ENCODE measurements at places on chromosomes 3 and 15. TPM values are rescaled to one million over a fixed set of nuclear protein-coding genes. Genes with fewer than 3 reads are reported as not detected.

DNA sequence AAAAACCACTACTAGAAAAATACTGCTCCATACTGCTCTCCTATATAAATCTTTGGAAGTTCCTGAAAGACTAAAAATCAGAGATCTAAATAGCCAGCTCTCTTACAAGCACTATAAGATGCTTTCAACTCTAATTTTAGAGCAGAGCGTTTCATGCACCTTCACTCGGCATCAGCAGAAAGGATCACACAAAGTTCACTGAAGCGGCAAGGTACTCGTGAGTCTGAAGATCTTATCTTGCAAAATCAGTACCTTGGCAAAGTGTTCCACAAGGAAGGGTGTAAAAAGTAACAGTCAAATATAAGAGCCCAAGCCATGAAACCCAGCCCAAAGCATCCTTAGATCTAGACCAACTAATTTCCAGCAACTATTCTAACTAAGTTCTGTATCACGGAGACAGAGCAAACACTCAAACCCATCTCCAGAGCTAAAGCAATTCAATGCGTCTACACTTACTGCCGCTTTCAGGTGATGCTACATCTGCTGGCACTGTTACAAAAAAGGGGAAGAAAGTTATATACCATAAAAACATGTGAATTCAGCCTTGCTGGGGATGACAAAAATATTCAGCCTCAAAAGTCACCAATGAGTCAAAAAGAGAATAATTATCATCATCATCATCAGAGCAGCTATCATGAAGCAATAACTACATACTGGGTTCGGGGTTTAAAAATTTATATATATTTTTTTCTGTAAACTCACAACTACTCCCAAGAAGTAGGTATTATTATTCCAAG lies 16.3 kb downstream of the VPS39 start:
- no peak for DNase-seq

GRCh38 chr3:122538956-122539490 lies 24.3 kb upstream of the KPNA1 start:
- DNase-seq: no peak

DNA sequence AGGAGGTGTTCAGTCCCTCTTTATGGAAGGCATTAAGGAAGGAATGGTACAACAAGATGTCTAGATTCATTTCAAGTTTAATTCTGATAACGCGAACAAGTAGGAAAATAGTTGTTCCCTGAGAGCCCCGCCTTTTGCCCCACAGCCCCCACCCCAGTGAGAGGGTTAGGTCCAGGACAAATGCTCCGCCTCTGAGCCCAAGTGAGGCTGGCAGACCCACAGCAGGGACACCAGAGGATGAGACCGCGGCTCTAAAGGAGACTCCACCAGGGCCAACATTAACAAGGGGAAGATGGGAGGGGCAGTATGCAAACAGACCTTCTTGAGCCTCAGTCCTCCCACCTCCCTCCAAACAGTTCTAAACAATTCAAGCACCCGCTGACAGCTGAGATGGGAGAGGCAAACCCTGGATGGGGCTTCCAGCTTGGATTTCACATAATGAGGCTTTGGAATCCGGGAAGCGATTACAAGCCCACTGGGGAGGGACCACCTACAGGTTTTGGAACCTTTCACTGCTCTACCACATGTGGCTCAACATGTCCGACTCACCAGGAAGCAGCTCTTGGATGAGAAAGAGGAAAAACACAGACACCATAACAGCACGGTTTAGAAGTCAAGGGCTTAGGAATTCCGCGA lies 42.9 kb upstream of the IREB2 start:
- peak; percentile 53 for DNase-seq

TMA7 gene
- total RNA-seq: 345 TPM

- DNase-seq: peak; percentile 61
Measured at GRCh38 chr15:59420986-59421618, 16.9 kb upstream of the FAM81A start.

GRCh38 chr3:168250415-168250861 lies 154.7 kb upstream of the GOLIM4 start:
- DNase-seq: no peak

GPR149 gene
- 0.44 TPM for total RNA-seq

CA12 gene
- 9.5 TPM for total RNA-seq

DNA sequence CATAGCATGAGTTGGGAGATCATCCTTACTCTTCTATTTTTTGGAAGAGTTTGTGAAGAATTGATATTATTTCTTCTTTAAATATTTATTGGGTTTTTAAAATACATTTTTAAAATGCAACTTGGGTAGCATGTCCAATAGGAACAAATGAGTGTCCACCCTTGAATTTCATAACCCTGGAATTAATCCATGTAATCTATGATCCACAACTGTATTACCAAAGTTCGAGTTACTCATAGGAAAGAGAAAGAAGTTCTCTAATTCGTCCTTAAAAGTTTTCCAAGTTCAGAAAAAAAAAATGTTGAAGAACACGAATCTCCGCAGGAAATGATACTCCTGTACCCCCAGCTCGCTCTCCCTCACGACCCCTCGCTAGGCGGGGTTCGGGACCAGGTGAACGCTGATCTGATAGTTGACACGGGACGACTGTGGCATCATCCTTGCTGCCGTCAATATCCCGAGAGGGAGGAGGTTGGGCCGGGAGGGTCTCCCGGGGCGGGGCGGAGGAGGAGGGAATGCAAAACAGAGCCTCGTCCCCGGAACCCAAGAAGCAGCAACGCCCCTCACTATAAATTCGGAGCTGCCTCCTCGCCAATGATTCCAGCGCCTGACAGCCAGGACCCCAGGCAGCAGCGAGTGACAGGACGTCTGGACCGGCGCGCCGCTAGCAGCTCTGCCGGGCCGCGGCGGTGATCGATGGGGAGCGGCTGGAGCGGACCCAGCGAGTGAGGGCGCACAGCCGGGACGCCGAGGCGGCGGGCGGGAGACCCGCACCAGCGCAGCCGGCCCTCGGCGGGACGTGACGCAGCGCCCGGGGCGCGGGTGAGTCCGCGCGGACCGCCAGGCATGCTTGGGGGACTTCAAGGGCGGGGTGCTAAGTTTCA lies at the start of gene AGTR1:
TSS of gene AGTR1 (plus strand) at position 598 of the 884 bp plus-strand sequence. CDS start 43,133 bp downstream, outside the sequence.
- DNase-seq: peak; percentile 48

ACAN gene
- 0.16 TPM for total RNA-seq

- DNase-seq: no peak
Measured at GRCh38 chr3:152321955-152322377, 53.2 kb downstream of the MBNL1 start.

DNA sequence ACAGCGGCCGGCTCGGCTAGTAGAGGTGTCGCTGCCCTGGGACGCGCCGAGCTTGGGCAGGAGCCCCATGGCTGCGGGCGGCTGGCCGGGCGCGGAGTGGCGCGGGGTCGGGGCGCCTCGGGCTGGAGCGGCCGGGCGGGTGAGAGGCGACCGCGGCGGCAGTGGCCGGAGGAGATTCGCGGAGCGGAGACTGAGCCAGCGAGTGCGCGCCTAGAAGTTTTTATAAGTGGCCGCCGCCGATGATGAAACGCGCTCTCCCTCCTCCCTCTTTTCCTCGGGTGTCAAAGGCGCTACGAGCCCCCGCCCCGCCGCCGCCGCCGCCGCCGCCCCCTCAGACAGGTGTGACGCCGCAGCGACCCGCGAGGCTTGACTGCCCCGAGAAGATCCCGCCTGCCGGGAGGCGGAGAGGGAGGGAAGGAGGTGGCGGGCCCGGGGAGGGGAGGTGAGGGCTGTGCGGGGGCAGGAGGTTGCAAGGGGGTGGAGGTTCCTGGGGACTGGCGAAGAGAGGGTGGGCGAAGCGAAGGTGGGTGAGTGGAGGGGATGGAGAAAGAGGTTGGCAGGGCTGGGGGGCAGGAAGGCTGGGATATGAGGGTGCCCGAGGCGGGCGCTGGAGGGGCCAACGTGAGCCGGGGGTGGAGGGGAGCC lies at the start of gene SLCO2A1:
TSS of gene SLCO2A1 (minus strand) at position 192 of the 645 bp plus-strand sequence. CDS start at position 69, 123 bp downstream.
- peak; percentile 81 for DNase-seq

- DNase-seq: no peak
Measured at GRCh38 chr15:35043373-35044095, 41.6 kb downstream of the NANOGP8 start.

- peak; percentile 5 for DNase-seq
Measured at GRCh38 chr3:2090095-2090911, 8.4 kb upstream of the CNTN4 start.

SCAANT1 gene
- not detected for total RNA-seq

GRCh38 chr3:181752202-181752671 lies 40.5 kb downstream of the SOX2 start:
- DNase-seq: no peak

DNA sequence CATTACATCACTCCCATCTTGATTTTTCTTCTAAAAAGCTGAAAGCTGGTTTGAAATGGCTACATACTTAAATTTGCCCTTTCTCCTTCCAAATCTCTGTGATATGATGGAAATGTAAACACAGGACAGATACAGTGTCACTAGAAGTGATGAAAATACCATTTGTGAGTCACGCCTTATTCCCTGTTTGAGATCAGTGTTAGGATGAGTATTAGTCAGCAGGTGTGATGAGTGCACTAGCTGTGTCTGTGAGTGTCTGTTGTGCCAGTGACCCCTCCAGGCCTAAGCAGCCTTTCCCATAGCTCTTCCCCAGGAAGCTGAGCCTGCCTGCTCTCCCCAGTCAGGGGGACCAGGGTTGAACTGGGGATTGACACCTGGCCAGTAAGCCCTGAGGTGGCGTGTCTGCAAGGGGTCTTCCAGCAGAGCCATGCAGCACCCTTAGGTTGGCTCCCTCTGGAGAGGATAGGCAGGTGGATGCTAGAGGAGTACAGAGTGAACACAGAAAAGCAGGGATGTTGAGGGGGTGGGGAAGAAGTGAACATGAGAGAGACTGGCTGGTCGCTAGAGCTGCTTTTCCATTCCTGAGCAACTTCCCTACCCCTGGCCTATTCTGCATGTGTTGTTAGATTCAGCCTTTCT lies 92.0 kb downstream of the PDE8A start:
- no peak for DNase-seq

GRCh38 chr3:45664578-45664977 lies 24.6 kb upstream of the SACM1L start:
- no peak for DNase-seq

SOX14 gene
- total RNA-seq: not detected

DNA sequence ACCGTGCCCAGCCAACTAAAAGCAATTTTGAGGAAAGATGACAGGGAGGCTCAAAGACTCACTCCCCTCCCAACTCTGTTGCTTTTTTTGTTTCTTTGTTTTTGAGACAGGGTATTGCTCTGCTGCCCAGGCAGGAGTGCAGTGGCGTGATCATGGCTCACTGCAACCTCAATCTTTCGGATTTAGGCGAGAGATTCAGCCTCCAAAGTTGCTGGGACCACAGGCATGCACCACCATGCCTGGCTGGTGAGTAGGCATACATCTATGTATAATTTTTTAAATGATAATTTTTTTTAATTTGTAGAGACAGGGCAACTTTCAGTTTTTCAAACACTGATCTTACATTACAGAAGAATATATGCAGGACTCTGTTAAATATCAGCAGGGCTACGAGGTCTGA lies 15.8 kb upstream of the THUMPD3 start:
- DNase-seq: no peak

- peak; percentile 78 for DNase-seq
Measured at GRCh38 chr15:78072080-78072892, 5.2 kb downstream of the TBC1D2B start.
